Astrocyte of the spinal cord (primary cell): ENCODE measurements at places on chromosomes 6 and 20.

DNA sequence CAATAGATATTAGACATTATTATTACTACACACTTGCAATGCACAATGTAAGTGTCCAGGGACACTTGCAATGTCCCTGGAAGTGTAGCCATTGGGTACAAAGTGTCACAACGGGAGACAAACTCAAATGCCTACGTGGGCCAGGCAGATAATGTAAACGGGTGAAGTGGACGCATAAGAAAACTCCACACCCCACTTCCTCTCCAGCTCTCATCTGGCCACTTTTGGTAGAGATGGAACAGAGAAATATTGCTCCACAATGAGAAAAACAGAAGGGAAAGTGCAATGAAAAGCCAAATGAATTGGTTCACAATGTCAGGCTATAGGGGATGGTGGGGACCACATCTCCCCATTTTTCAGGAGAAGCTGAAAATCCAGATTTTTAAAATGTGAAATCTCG, 9.4 kb downstream of the SULF2 start:
- no peak for DNase-seq

GRCh38 chr6:121237859-121238258, 96.4 kb downstream of the TBC1D32 start:
- DNase-seq: no peak

DNA sequence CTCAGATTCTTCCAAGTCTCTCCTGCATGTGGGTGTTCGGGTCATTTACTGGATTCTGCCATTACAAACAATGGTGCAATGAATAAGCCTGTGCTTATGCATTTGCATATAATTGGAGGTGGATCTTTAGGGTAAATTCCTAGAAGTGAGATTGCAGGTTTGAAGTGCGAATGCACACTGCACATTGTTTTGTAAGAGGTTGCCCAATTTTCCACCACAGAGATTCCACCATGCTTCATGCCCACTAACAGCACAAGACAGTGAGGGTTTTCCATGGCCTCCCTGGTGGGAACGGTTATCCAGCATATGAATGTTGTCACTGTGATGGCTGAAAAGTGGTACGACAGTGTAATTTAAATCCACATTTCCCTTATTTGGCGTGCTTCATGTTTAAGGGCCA, 178.8 kb upstream of the PMEPA1 start:
- no peak for DNase-seq

- peak; percentile 47 for DNase-seq
These were observed 73.7 kb downstream of the PRND start for GRCh38 chr20:4795394-4795793.

- DNase-seq: peak; percentile 19
These were observed 62.4 kb upstream of the MRPS10 start for GRCh38 chr6:42279966-42280629.

DNA sequence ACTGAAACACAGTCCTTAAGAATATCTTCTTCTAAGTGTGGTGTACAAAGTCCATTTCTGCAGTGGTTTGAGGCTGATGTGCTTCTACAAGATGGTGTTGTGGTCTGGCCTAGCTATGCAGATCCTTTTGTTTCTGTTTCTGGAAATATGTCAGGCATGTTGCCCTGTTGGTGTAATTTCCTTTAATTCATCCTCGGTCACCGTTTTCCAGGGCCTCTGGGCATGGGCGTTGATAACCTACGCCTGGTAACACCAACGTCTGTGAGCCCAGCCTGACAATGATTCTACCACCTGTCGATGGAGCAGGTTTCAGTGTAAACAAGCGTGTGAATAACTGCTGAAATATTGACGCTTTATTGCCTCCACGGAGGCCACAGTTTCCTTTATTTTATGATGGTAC, 33.3 kb upstream of the AFDN start:
- peak; percentile 5 for DNase-seq

DNA sequence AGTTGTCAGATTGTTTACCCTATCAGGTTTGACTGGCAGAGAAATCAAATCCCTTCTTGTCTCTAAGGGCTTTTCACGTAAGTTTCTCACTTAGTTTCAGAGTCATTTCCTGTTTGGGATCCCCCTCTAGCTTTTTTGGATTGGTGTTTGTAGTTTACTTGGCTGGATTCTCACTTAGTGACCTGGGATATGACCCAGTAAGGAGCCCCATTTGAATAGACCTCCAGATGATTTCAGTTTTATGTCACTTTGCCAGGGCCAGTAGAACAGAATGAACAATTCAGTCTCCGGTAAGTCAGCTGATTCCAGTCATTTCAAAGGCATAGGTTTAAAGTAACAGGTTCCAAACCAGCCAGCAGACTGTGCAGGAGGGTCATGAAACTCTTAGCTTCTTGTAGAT, 8.2 kb downstream of the FAM135A start:
- no peak for DNase-seq

DNA sequence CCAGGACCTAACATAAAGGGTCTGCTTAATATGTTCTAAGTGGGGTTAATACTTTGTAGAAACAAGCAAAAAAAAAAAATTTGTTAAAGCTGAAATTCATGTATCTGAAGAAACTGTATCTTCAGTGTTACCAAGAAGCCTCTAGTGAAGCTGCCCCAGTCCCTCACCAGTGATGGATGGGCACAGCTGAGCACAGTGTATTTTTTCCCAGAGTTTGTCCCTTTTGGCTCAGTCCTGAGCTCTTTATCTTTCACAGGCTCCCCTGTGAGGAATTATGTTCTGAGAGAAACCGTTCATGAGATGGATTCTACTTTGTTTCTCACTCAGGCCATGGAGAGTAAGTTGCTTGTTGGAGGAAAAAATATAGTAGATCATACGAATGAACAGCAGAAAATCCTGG, 38.4 kb downstream of the KIF3B start:
- no peak for DNase-seq
